Natural killer cell (primary cell): ENCODE measurements at places on chromosomes 4 and X. TPM values are rescaled to one million over a fixed set of nuclear protein-coding genes. Genes with fewer than 3 reads are reported as not detected.

Gene FGF13
- total RNA-seq = not detected

DNA sequence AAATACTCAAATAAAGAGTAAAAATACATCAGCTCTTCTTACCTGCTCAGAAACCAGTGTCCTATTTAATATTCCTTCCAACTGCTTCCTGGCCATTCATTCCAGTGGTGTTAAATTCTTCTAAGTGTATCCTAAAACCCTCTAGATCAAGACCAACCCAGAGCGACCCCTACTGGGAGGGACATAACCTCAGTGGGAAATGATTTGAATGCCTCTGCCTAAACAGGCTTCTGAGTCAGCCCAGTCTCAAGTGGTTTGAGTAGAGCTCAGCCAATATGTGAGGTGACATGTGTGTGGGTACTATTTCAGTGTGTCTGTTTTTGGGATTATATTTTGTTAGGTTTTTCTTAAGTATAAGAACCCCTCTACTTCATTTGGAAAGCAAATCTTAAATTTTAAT is 133.6 kb upstream of the ARHGEF9 start:
- no peak for DNase-seq

Gene CRMP1
- not detected for total RNA-seq

- DNase-seq = no peak
Observed at GRCh38 chrX:137387646-137388045, 178.3 kb upstream of the ZIC3 start.

- no peak for DNase-seq
Observed at GRCh38 chrX:2629316-2630007, 61.6 kb upstream of the CD99 start.

GRCh38 chr4:8656185-8656517 is 63.6 kb downstream of the CPZ start:
- no peak for DNase-seq

- DNase-seq = no peak
Observed at GRCh38 chr4:172412851-172413580, 599.8 kb downstream of the GALNTL6 start.

GRCh38 chr4:174317531-174317930 is 33.8 kb downstream of the CEP44 start:
- DNase-seq = no peak

Gene ANOS1
- total RNA-seq = not detected

Gene LONRF3
- 21.2 TPM for total RNA-seq

DNA sequence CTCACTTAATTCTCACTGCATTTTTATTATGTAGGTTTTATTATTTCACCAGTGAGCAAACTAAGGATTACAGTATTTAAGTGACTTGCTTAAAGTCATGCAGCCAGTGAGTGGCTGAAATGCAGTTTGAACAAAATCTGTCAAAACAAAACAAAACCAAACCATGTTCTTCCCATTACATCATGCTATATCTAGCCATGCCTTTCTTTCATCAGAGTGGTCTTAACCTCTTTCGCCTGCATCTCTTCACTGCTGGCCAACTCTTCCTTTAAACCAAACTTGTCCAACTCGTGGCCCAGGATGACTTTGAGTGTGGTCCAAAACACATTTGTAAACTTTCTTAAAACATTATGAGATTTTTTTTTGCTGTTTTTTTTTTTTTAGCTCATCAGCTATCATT is 223.2 kb downstream of the PCDH7 start:
- DNase-seq = no peak

DNA sequence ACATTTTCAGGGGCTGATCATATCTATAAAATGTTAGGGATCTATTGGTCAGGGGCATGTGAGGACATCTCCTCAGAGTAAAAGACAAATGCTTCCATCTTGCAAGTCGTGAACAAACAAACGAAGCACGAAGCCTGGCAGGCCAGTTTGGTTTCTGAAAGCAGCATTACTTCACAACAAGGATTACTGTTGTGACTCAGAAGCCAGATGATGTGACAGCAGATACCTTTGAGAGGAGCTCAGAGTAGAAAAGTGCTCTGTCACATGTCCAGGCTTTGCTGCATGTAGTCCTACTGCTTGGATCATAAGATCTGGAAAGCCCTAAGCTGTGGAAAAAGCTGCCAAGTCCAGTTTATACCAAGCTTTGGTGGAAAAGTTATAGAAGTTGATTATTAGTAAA is 1827.2 kb downstream of the ARAP2 start:
- no peak for DNase-seq

DNA sequence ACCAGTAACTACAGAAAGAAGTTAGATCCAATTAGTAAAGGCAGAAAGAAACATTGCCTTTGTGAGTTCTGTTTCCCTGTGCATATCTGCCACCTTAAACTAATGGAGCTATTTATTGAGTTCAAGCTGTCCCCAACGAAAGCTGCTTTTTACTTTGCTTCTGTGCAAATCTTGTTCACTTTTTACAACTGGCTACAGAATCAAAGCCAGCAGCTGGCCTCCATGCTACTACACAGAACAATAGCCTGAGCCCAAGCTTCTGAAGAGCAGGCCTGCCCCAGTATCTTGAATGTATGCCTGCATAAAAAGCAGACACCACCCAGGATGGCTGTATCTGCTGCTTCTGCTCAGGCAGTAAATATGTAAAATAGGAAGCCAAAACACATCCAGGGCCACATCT is 28.1 kb downstream of the ANK2 start:
- no peak for DNase-seq

- DNase-seq = no peak
Observed at GRCh38 chr4:6601661-6602250, 26.8 kb downstream of the MAN2B2 start.

DNA sequence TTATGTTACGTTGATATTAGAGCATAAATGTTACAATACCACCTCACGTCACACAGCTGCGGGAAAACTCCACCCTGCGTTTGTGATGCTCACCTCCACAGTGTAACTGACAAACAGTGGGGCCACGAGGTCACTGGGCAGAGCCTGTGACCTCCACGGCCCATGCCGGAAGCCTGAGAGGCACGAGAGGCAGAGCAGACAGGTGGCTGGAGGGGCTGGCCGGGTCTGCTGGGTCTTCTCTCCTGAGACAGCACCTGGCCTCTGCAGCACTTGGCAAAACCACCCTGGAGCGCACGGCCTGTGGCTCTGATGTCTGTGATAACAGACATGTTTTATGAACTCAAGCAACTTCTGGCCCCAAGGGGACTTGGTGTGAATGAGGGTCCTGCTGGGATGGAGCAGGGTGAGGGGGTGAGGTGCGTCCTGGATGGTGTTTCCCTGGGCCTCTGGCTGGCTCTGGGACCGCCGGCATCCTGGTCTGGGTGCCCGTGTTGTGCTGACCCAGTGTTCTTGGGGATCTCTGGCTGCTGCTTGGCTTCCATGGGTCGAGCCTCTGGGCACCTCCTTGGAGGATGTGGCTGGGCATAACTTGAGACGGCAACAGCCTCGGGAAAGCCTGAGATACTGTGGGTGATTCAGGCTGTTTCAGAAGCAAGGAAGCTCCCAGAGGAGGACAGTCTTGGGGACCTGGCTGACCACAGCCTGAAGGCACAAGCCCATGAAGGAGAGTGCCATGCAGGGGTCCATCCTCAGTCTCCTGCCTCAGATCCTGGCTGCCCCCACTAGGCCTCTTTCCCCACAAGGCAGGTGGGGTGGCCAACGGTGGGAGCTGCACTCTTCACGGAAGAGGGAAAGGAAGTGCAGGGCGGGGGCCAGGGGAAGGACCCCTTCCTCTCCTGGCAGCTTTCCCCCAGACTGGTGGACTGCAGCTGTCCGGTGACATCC is 19.7 kb downstream of the RNF212 start:
- DNase-seq = no peak

- DNase-seq = no peak
Observed at GRCh38 chrX:119880552-119881437, 9.2 kb downstream of the NDUFA1 start.

GRCh38 chr4:42945874-42946273 is 53.4 kb downstream of the GRXCR1 start:
- no peak for DNase-seq

GRCh38 chr4:89509708-89510281 is 202.2 kb upstream of the GPRIN3 start:
- DNase-seq = peak; percentile 53

DNA sequence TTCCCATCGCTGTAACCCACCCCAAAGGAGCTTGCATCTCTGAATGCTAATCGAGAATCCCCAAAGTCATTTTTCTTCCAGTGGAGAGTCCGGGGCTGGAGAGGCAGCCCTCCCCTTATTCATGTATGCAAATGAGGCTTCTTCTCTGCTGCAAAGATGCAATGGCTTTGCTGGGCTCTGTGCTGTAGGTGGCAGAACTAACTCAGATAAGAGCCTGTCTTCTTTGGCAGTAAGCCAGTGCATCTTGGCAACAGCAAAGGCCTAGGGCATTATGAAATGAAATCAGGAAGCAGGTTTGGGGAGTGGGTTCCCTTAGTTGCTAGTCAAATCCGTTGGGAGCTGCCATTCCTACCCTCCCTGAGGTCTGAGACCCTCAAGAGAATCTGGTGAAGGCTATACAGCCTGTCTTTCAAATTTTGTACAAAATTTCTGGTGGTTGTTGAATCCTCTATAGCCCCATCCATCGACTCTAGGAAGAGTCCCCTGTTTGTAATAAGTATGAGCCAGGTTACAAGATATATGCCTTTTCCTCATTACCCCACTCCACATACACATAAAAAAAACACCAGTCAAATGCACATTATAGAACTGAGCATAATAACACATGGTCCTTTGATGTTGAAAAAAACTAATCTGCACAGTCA is 290.6 kb upstream of the TAPT1 start:
- DNase-seq = no peak

Gene DUSP9
- total RNA-seq = not detected

DNA sequence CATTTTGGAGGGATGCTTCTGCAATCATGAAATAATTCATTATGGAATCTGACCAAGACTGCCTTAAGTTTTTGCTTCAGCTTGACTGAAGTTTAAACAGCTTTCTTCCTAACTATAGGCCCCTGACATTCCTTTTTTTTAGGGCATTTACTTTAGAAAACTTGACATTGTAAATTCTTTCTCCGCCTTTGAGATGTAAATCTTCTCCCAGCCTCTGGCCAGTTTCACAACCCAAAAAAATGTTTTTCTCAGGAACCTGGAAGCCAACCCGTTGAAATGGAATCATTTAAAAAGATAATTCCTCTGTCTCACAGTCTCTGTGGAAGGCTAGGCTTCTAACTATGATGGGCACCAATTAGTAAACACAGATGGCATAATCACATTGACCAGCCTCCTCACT is 710.4 kb upstream of the PABPC4L start:
- no peak for DNase-seq

DNA sequence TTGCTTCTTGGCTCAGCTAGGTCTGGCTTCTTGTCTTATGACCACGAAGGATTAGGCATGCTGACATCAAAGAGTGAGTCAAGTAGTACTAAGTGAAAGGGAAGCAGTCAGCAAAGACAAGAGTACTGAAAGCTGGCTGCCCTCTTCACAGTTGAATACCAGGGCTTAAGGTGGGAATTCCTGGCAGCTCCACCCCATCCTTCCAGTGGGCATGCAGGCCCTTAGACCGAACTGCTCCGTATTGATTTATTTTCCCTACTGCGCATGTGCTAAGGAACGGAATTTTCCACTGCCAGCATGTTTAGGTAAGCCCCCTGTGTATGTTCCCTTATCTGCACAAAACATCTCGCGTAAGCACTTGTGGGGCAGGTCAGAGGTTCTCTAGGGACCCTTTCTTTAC is 2320.1 kb downstream of the ARAP2 start:
- no peak for DNase-seq

- DNase-seq = no peak
Observed at GRCh38 chr4:168717847-168718246, 221.0 kb downstream of the PALLD start.

GRCh38 chr4:15436513-15436912 is 8.7 kb downstream of the C1QTNF7 start:
- DNase-seq = no peak

GRCh38 chr4:157014621-157015591 is 43.3 kb upstream of the PDGFC start:
- no peak for DNase-seq

DNA sequence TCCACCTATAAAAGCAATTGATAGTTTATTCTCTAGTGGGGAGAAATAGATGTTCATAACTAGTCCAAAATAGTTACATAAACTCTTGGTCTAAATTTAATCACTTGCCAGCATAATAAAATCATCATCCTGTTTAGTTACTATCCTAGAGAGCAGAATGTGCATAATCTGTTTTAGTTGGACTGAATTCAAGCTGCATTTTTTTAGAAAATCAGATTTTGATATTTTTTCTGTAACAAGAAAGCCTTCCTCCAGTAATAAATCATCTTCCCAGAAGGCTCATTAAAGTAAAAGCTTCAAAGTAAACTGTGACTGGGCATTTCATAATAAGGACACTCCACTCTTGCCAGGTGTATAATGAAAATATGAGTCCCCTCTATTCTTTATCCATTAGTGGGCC is 453.1 kb downstream of the TRAM1L1 start:
- DNase-seq = no peak

DNA sequence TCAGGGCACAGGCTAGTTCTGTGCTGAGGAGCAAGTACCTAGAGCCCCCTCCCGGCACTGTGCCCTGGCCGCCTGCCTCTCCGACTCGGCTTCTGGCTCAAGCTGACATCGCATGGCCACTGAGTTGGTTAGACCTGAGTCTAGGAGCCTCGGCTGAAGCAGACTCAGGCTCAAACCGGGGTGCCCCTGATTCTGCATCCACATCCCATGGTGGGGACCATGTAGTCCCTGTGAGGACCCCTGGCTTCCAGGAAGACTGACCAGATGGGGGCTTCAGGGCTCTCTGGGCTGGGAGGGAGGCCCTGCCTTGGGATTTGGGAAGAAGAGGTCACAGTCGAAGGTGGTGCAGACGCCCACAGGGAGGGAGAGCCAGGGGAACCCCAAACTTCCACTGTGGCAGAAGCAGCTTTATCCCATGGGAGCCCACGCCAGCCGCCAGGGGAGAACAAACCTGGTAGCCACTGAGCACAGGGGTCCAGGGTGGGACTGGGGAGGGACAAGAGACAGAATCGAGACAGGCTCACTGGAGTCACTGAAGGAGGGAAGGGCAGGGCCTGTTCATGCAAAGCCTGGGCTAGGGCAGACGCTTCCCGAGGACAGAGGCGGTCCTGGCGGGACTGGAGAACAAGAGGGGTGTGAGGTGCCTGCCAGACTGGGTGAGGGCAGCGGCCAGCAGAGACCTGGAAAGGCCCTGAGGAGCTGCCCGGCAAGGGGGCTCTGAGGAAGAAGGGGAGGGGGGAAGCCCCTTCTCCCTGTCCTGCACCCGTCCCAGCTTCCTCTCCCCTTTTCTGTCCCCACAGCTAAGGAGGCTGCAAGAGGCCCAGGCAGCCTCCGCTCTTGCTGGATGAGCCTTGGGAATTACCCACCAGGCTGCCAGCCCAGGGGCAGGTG is 1.1 kb downstream of the PDE6B start:
- DNase-seq = no peak

DNA sequence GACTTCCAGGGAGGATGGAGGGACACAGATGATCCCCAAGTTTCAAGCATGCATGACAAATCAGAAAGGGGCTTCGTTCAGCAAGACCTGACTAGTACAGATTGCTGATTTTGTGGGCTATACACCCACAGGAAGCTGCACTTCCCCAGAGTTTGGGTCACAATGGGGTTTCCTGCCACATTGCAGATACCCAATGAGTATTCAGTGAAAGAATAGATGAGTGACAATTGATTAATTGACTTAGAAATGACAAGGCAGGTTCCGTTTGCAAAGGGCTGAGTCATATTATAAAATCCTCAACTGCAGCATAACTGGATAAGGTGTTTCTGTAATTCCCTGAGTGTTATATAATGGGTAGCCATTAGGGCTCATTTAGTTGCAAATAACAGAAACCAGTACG is 146.6 kb upstream of the TBL1X start:
- peak; percentile 36 for DNase-seq
